Activated T-cell treated with anti-CD3 and anti-CD28 coated beads, Interleukin-2, amount 50 U/mL, for 48 hours (primary cell): ENCODE measurements at places on chromosomes 3 and 15.

DNA sequence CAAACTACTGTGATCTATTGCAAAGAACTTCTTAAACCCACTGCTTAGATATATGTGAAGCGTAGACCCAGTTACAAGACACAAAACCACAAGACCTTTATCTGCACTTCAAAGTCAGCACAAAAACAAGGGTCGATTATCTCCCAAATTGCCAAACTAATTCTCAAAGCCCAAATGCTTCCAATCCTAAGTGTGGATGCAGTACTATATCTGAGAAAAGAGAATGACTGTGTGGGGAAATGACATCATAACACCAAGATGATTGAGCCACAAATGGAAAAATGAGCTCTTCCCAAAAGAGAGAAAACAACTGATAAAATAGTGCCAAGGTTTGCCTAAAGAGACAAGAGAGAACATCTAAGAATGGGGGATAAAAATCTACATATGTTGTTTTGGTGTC lies 86.2 kb downstream of the MEIS2 start:
- no peak for DNase-seq

DNA sequence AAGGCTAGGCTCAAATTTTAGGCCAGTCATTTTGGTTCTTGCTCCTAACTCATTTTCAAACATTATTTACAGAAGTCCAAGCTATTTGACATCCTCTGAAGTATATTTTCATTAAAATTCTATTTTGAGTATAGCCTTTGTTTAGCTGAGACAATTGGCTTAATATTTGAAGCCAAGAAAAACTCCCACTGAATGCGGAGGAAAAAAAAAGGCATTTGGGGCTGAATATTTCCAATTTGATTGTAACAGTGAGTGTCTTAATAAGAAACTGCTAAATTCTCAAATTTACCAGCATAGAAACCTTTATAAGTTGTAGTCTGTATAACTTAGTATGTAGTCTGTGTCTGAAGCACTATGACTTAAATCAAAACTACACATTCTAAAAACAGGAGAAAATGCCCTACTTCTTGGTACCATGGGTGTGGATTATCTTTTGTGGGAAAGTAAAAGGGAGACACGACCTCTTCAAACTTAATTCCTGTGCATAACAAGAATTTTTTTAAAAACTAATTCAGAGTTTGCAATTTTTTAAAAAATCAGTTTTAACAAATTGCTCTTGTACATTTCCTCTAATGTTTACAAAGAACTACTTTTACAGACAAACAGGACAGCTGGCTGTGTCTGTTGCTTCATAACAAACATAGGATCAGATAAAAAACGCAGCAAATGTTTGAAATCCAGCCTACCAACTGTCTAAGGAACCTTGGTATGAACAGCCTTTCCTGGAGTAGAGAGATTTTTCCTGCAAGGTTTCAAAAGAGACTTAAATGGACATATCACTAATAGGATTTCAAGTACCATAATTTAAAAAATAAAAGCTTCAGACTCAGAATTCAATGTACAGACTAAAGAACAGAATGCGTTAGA lies 52.7 kb upstream of the LMOD3 start:
- DNase-seq: no peak

- no peak for DNase-seq
These were observed 66.4 kb downstream of the DCUN1D1 start for GRCh38 chr3:182913889-182914288.

GRCh38 chr15:81069356-81069755 lies 64.7 kb upstream of the CFAP161 start:
- no peak for DNase-seq

DNA sequence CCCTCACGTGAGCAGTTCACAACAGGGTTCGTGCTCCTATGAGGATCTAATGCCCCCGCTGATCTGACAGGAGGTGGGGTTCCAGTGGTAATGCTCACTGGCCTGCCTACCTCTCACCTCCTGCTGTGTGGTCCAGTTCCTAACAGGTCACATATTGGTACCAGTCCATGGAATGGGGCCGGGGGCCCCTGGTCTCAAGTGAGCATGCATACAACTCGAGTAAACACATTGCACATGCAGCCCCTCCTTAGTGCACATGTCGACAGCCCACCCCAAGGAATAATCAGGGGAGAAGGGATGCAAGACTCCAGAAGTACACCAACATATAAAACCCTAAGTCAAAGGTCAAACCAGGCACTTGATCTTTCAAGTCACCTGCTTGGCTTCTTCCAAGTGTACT lies 127.0 kb downstream of the TP63 start:
- DNase-seq: no peak

GRCh38 chr3:65334045-65334665 lies 646.4 kb upstream of the ADAMTS9 start:
- no peak for DNase-seq

DNA sequence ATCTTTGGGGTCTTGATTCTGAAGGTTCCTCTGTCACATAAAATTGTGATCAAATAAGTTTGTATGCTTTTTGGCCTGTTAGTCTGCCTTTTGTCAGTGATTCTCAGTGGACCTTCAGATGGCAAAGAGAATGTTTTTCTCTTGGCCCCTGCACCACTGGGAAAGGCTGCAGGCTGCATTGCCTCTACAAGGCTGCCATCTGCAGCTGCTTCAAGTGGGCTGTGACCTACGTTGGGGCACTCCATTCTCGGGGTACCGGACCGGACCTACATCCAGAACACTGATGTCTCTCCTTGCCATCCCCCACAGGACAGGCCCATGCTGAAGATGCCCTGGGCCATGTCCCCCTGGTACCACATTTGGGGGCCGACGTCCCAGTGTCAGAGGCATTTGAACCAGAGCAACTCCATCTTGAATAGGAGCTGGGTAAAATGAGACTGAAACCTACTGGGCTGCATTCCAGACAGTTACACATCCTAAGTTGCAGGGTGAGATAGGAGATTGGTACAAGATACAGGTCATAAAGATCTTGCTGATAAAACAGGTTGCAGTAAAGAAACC lies 37.5 kb upstream of the MFGE8 start:
- no peak for DNase-seq

DNA sequence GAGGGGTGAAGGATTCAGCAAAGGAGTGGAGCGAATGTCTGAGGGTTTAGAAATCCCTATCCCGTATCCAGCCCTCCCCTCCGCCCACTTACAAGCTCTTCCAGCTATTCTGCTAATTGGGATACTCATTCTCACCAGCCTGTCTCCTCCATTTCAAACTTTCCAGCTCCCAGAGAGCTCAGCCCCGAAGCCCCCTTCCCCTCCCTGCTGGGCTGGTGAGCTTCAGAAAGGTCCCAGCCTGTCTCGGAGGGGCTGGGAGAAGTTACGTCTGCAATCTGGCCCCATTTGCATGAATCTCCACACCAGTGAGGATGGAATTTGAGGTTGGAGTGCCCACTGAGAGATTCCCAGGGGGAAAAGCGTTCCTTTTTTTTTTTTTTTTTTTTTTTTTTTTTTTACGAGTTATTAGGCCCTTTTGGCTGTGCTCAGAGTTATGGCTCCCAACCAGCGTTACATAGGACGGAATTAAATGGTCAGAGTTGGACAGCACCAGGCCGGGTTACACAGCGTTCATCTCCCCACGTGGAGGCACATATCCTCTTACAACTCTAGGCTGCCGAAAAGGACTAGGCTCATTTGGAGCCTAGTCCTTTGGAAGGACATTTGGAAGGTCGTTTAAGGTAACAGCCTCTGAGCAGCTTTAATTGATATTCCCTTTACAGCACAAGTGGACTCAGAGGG lies 34.6 kb downstream of the FGD5 start:
- no peak for DNase-seq

- DNase-seq: no peak
These were observed 12.5 kb downstream of the RBM5 start for GRCh38 chr3:50100956-50101845.

DNA sequence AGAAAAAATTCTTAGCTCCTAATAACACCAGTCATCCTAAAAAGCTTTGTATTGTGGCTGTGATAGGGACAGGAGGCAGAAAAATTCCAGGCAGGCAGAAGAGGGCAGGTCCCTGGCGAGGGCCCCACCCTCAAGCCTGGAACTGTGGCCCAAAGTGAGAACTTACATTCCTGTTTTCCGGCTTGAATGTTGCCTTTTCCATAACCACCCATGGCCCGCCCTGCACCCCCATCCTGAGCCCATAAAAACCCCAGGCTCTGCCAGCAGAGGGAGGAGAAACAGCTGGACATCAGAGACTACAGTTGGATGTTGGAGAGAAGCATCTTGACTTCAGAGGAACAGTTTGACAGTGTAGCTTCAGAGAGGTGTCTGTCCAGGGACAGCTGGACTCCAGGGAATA lies 37.3 kb downstream of the SLCO2A1 start:
- no peak for DNase-seq
